ENCODE measurements at places on chromosomes 11 and 22.
A peak's percentile ranks its signal among the peaks of the same experiment; 100 is the strongest.

GRCh38 chr22:32050678-32051515, 7.8 kb downstream of the SLC5A1 start:
- peak; percentile 36 for DNase-seq

DNA sequence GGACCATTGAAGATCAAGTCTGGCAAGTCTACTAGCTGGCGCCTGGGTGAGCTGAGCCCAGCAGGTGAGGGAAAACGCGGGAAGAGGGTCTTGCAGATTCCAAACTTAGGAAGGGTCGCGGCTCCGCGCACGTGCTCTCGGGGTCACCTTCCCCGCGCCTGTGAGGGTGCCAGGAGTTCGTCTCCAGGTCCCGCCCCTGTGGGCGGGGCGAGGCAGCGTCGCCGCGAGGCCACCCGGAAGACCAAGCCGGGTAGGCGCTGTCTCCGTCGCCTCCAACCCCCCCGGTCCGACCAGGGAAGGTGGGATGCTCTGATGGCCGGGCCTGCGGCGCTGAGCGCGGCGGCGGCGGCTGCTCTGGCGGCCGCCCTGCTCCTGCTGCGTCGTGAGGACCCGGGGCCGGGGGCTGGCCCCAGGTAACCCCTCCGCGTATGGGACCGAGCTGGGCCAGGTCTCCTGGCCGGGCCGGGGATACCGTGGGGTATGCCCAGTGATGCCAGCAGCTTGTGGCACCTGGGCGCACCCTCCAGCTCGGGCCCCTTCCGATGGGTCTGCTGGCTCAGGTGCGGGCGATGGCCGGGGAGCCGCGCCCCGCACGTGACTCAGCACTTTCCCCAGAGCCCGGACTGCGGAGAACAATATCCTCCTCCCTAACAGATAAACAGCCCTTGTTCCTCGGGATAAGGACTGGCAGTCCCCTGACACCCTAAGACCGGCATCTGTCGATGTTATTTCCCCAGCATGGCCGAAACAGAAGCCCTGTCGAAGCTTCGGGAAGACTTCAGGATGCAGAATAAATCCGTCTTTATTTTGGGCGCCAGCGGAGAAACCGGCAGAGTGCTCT, at the start of gene HTATIP2:
TSS of gene HTATIP2 (plus strand) at position 215 of the 841 bp plus-strand sequence. CDS start at position 739, 524 bp downstream.
- no peak for DNase-seq

DNA sequence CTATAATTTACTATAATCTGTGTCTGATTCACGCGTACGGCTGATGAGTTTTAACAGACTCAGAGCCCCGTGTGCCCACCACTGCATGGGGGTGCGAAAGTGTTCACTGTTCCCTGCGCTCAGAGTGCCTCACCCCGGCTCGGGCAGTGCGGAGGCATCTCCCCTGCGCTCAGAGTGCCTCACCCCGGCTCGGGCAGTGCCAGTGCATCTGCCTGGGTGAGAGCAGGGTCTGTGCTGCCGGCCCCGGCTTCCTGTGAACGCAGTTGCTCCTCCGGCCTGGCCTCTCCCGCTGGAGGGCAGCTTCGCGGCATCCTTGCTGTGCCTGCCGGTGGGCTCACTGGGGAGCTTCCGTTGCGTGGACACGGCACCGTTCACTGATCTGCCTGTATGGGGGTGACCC, 14.2 kb downstream of the PTDSS2 start:
- DNase-seq, result no peak

DNA sequence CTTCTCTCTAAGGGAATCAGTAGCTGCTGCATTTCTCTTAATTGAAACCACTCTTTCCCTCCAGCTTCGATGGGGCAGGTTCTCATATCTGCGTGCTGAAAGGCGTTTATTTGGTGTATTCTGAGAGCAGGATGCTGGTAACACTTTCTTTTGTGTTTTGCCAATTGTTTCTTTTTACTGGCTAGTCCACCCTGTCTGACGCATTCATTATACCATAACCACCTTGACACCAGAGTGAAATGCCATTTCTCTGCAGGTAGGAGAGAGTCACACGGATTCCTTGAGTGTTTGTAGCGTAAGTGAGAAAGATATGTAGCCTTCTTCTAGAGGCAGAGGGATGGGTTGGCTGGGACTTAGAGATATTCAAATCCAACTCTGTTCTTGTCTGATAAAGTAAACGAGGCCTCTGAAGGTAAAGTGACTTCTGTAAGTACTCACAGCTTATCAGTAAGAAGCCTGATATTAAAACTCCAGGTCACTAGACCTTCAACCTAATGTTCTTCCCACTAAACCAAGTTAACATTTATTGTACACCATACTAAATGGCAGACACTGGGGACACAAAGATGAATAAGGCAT, 21.4 kb downstream of the CD44 start:
- DNase-seq, result no peak

DNA sequence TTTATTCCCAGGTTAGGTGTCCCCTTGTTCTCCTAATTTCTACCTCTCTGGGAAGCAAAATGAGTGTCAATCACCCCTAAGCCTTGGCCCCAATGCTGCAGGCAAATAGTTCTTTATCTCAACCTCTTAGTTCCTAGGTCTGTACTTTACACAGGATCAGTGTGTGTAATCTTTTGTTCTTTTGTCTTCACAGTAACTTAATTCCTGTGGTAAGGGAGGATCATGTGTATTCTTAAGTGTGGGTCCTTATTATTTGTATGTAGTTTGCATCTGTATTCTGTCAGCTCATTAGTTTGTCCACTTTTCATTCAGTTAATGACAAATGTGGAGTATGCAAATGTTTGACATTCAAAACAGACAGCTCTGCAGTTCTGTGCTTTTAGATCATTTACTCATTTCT, 166.7 kb downstream of the FAT3 start:
- no peak for DNase-seq

DNA sequence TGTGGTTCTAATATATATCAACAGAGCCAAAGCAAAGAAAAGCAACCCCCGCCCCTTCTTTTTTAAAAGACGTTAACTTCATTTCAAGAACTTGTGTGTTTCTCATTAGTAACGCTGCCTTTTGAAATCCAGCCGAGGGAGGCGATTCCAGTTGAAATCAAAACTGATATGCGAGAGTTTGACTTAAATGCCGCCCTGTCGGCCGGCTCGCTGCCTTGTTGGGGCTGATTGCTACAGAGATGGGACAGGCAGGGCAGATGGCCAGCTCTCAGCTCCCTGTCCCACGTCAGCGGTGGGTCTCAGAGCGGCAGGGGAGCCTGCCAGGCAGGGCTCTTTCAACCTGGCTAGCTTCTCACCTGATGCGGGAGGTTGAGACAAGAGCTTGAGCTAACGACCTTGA, 51.9 kb upstream of the ALX4 start:
- DNase-seq, result no peak

DNA sequence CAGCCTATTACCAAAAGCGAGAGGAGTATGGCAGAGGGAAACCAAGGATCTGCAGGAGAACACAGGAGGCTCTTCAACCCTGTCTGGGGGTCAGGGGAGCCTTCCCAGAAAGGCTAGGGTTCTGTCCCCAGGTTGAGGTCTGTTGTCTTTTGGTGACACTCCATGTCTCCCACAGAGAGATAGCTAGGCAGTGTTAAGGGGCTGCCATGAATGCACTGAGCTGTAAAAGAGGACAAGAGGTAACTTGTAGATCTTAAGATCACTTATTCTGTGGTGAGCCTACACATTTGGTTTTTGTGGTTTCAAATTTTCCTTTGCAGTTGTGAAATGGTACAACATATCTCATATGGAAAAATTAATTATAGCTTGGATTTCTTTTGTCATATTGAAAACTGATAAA, 6.0 kb upstream of the ACER3 start:
- DNase-seq, result no peak

Data from smooth muscle cell of the brain vasculature (primary cell).